ENCODE measurements at places on chromosomes 3 and 15. TPM values are rescaled to one million over a fixed set of nuclear protein-coding genes. Genes with fewer than 3 reads are reported as not detected.

Gene GHRL
- not detected for total RNA-seq

Gene TMCC1
- 18.6 TPM for total RNA-seq

Gene CGNL1
- 11.1 TPM for total RNA-seq

Gene SMAD6
- 2.5 TPM for total RNA-seq

Gene BBX
- total RNA-seq = 34.2 TPM

Gene SLCO2A1
- total RNA-seq = 5.8 TPM

Gene CTXN2
- total RNA-seq = not detected

Gene ACTC1
- 0.09 TPM for total RNA-seq

Gene FEZF2
- not detected for total RNA-seq

Gene DAZL
- not detected for total RNA-seq

Gene AHSG
- total RNA-seq = not detected

Gene CEP70
- total RNA-seq = 19.2 TPM

Gene CLDN18
- not detected for total RNA-seq

Gene DNAJA4
- total RNA-seq = 7.9 TPM

Gene ACAP2
- 46.7 TPM for total RNA-seq

Gene RBSN
- 25.0 TPM for total RNA-seq

Gene ATP10A
- 1.5 TPM for total RNA-seq

Gene HYKK
- 1.5 TPM for total RNA-seq

Gene GNAT1
- total RNA-seq = not detected

Gene GOLGA8G
- not detected for total RNA-seq

Gene CLDN1
- total RNA-seq = 39.2 TPM

Gene ASB14
- total RNA-seq = not detected

Gene SPRED1
- 16.4 TPM for total RNA-seq

Gene TRIM71
- not detected for total RNA-seq

Gene OXTR
- 8.0 TPM for total RNA-seq

Gene BSN
- total RNA-seq = 0.19 TPM

Gene PML
- total RNA-seq = 41.5 TPM

Gene P4HTM
- total RNA-seq = 20.0 TPM

Gene STRC
- not detected for total RNA-seq

Gene WDR93
- total RNA-seq = not detected

Gene CFAP100
- total RNA-seq = not detected

Gene OR5K2
- not detected for total RNA-seq

Gene FAIM
- 16.0 TPM for total RNA-seq

Gene ADIPOQ
- total RNA-seq = not detected

Gene HCLS1
- 46.7 TPM for total RNA-seq

Gene CTXND1
- total RNA-seq = not detected

Gene TMCO5A
- total RNA-seq = not detected

Gene SMCO1
- not detected for total RNA-seq

Gene CPLX3
- not detected for total RNA-seq

Gene CD86
- 0.42 TPM for total RNA-seq

Gene FGF7
- total RNA-seq = 12.5 TPM
